Stimulated activated CD4-positive, alpha-beta T cell treated with anti-CD3 and anti-CD28 coated beads, Interleukin-12 subunit alpha, Interleukin-12 subunit beta, amount 100 ng/mL, for 48 hours (primary cell): ENCODE measurements at places on chromosomes 5 and 9.

- DNase-seq: no peak
These were observed 67.3 kb downstream of the COMMD10 start for GRCh38 chr5:116152169-116152568.

GRCh38 chr5:130064484-130064883 is 160.2 kb downstream of the CHSY3 start:
- no peak for DNase-seq

DNA sequence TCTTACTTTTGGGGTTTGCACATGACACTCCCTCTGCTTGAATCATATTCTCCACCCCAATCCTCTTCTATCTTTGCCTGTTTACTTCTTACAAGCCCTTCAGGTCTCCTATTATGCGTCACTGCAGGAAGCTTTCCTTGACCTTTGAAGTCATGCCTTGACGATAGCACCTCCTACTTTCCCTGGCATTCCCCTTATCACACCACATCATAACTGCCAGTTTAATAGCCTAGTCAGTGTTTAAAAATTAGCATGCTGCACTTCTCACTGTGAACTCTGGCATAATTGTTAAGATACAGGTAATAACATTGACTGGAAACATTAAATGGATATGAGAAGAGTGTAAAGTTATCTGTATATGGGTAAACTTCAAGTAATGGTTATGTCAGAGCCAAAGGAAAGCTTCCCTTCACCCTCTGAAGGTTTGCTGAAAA is 37.1 kb upstream of the CEP120 start:
- no peak for DNase-seq

DNA sequence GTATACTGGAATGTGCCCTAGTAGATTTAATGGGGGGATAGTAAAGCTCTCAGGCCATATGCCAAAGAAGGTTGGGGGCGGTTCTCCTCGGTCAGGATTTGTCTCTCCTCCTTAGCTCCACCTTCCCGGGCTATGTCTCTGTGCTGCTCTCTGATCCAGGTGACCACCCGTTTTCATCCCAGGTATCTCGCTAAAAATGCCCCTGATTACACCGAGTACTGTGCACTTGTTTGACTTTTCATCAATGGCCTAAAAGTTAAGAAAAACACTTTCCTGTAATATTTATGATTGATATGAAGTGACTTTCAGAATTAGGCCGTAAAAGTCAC is 724 bp downstream of the NDUFS6 start:
- no peak for DNase-seq

DNA sequence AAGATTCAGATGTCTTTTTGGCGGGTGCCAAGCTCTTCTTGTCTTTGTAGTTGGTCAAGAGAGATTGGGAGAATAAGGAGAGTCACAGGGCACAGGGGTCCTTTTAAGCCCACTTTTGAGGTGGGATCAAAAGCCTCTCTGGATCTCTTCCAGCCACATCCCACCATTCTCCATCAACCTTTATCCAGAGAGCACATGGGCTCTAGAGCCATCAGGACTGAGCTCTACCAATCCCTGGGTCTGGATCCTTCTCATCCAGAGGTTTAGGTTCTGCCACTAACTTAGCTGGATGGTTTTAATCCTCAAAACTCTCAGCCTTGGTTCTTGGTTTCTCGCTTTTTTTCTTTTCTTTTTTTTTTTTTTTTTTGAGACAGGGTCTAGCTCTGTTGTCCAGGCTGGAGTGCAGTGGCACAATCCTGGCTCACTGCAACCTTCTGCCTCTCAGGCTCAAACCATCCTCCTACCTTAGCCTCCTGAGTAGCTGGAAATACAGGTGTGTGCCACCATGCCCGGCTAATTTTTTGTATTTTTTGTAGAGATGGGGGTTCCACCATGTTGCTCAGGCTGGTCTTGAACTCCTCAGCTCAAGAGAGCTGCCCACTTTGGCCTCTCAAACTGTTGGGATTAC is 44.6 kb upstream of the MATR3 start:
- no peak for DNase-seq

DNA sequence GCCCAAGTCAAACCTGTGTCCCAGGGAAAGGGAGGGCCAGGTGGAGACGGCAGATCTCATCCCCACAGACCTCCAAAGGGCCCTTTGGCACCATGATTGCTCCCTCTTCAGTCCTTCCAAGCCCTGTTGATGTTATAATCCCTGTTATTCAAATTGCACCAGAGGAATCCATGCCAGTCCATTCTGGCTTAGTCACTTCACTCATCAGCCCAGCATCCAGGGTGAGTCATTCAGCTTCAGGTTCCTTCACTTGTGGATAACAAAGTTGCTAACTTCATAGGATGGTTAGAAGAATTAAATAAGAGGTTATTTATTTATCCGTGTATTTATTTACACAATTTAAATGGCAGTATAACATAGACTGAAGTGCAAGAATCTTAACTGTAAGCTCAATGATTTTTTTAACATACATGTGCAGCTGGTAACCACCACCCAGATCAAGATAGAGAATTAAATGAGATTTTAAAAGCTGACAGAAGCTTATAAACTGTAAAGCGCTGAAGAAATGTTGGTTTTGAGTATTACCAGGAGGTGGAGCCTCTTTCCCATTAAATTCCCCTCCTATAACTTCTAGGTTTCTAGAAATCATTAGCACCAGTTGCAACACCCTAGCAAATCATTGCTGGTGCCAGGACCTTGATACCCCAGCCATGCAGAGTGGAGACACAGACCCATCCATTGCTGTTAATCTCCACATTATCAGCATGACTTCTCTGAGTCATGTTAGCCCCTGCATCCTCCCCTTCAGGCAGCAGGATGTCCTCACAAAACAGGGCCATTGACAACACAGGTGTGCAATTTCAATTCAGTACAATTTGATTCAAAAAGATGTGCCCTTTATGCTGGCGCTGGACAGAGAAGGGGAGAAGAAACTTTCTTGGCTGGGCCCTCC is 77.4 kb downstream of the SEC61B start:
- DNase-seq: no peak

DNA sequence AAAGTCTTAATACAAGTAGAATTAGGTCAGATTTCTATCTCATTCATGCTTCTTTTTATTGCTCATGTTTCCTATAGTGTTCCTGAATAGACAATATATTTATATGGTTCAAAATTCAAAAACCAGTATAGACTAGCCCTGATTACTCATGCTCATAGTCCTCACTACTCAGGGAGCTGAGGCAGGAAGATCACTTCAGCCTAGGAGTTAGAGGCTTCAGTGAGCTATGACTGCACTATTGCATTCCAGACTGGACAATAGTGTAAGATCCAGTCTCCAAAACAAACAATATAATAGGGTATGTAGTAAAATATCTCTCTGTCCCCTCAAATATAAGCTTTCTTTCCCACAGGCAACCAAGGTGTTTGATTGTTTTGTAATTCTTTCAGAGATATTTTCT is 2.4 kb downstream of the ANKRD31 start:
- no peak for DNase-seq

DNA sequence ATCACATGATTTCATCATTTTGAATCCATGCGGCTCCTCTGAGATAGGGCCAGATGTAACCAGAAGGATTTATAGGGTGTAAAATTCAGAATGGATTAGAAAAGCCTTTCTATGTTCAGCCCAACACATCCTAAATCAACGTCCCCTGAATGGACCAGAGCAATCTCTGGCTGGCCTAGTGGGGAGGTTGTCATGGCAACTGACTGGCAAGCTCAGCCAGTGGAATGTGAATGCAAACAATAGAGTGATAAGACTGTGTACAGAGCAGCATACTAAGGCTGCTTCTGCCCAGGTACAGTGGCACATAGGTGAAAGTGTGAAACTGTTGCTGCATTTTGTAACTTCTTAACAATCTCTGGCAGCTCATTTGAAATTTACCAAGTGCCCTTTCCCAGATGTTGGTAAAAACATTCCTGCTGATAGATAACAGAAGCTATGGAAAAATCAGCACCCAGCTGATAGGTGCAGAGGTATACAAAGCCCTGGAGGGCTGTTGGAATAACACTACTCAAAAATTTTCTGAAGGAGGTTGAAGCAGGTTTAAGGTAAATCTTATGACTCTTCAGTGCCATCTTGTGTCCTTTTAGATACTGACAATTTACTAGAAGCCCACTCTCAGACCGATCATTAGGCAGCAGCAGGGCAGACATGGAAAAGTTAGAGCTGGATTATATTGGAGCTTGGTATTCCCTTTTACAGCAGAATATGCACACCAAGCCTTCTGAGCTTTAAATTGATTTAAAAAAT is 267.2 kb downstream of the RAB3C start:
- DNase-seq: no peak

DNA sequence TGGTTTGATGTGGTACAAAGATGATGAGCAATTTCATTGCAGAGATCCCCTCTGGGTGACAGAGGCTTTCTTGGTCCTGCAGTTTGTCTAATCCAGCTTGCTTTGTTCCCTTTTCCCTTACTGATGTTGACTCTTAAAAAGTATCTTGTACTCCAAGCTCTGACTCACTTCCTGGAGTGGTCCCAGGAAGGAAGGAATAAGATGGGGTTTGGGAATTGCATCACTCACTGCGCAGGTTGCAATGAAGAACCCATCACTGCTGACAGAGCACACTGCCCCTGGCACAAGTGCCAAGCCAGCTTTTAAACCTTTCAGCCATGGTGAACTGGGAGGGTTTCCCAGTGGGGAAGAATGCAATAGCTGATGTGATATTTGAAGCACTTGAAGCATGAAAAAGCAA is 662.2 kb upstream of the CTNND2 start:
- no peak for DNase-seq

DNA sequence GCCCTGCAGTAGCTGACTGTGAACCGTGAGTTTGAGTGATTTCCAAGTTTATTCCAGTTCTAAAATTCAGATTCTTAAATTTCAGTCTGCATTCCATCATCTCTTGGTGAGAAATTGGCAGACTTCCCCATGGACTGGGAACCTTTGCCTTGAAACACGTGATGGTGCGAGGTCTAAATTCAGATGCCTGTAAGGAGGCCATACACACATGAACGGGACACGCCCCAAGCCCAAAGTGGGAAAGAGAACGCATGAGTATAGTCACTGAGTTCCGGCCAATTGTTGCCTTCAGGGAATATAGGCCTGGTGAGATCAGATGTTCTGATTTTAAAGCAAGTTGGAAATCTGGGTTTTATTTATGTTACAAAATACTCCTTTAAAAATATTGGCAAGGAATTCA is 1084.4 kb upstream of the WWC1 start:
- DNase-seq: no peak

GRCh38 chr5:80607832-80608231 is 37.8 kb upstream of the ANKRD34B start:
- no peak for DNase-seq

DNA sequence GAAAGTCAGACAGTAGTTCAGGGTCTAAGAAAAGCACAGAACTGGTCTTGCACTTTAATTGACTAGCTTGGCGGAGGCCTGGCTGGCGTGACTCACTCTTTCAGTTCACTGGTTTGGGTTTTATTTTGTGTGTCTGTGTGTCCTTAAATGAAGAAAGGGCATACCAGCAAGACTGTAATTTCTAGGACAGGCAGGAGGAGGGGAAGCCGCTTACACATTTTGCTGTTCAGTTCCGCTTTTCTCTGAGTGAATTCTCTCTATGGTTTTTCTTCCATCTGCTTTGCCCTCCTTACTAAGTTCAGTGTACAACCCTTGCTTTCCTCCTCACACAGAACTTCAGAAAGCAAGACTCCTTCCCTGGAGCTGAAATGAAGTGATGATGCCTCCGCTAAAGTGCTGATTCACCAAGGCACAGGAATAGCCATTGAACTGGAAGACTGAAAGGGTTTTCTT is 150.8 kb downstream of the MEF2C start:
- DNase-seq: no peak

DNA sequence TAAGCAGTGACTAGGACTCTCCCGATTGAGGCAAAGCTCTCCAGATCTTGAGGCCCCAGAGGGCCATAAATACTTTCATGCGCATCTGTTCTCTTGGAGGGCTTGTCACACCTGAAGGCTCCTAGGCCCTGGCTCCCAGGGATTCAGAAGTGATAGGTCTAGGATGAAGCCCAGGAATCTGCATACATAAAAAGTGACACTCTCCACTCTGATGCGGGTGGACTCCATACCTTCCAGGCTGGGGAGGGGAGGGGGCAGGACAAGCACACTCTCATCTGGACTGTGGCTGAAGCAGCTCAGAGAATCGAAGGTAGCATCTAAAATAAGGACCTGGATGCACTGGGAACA is 9.1 kb upstream of the CYSTM1 start:
- no peak for DNase-seq
